NCI-H1092 treated with DMSO at 0.1 percent for 48 hours (cell line): ENCODE measurements at places on chromosomes 1 and 21.

GRCh38 chr1:211870156-211870555 lies 39.6 kb upstream of the LPGAT1 start:
- DNase-seq = no peak

- DNase-seq = no peak
Observed at GRCh38 chr1:52139817-52140540, 1.9 kb upstream of the ZFYVE9 start.

GRCh38 chr1:27489501-27489972 lies 430 bp downstream of the WASF2 start:
- peak; percentile 48 for DNase-seq

- no peak for DNase-seq
Observed at GRCh38 chr1:222240536-222241181, 307.2 kb downstream of the HHIPL2 start.

GRCh38 chr1:158020259-158020885 lies 26.9 kb downstream of the KIRREL1 start:
- DNase-seq = no peak

DNA sequence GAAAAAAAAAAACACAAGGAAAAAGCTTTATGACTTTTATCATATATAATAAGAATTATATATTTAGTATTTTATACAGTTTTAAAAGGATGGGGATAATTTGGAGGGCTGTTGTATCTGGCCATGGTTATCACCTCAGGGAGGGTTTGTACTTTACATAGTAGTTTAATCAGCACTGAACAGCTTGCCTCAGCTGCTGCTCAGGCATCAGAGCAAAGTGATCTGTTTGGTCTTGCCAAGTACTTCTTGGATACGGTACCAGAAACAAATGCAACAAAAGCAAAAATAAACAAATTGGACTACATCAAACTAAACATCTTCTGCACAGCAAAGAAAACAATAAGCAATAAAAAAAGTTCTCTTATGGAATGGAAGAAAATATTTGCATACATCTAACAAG lies 2.6 kb upstream of the SPTA1 start:
- DNase-seq = no peak

GRCh38 chr1:203597331-203598090 lies 29.1 kb upstream of the ATP2B4 start:
- DNase-seq = peak; percentile 57

DNA sequence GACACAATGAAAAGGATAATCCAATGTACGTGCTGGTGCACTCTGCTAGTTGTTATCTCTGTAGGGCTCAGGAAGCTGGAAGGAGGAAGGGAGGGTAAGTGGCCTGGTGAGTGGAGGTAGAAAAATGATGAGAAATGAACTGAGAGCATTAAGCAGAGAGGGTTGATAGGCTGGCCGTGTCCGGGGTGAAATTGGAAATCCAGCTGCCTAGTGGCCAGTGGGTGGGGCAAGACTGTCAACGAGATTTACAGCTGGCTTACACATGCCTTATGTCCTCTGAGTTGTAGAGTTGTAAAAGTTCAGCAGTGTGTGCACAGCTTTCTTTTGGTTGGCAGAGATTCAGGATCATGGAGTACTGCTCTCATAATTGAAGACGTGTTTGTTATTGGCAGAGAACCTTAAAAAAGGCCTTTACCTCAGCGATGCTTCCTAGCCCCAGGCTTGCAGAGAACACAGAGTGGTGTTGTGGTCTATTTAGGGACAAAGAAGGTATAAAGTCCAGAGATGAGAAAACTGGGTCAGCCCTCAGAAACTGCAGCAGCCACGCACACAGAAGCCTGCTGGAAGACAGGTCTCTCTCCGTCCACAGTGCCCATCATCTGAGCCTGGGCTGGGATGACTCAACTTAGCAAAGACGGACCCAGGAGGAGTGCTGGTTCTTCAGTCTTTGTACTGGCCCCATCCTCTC lies 132.4 kb downstream of the EDEM3 start:
- DNase-seq = peak; percentile 55

- DNase-seq = no peak
Observed at GRCh38 chr1:119372503-119373086, 4.0 kb downstream of the HAO2 start.

DNA sequence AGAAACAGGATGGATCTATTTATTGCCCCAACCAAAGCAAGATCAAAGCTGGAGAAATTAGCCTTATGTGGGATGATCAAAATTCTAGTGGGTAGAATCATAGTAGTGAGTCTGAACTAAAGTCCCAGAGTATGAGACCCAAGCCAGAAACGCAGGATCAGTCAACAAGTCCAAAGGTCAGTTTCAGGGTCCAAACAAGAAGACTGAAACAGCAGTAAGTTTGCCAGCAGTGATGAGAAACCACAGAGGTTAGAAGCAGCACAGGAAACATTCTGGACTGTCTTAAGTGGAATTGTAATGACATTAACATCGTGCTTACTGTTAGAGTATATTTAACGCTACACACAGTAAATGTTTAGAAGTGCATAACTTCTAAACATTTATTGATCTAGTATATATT lies 251.0 kb downstream of the LRRIQ3 start:
- DNase-seq = no peak

GRCh38 chr1:3275471-3276340 lies 178.8 kb upstream of the ARHGEF16 start:
- DNase-seq = no peak

DNA sequence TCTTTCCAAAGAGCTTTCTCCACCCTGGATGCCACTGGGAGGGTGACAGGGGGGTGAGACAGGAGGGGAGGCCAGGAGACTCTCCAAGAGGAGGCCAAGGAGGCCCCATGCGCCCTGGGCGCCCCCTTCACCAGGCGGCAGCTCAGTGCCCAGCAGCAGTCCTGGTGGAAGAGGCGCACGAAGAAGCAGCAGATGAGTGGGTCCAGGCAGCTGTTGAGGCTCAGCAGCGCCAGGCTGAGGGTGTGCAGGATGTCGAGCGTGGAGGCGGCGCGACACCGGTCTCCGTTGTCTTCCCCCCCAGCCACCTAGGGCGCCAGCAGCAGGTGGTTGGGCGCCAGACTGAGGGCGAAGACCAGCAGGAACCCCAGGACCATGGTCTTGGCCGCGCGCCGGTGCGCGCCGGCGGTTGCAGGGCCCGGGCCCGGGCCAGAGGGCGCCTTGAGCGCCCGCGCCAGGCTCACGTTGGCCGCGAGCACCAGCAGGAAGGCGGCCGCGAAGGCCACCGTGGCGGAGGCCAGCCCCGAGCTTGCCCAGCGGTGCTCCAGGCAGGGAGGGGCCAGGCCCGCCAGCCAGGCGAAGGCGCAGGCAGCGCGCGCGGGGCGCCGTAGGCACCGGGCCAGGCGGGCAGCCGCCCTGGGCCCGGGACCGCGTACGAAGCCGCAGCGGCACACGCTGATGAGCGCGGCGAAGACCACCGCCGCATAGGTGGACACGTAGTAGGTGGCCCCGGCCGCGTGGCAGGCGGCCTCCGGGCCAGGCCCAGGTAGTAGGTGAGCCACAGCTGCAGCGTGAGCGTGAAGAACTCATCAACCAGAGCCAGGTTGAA lies 8.6 kb downstream of the TMEM35B start:
- DNase-seq = no peak

GRCh38 chr21:40276001-40276400 lies 408.8 kb downstream of the PCP4 start:
- DNase-seq = no peak

- no peak for DNase-seq
Observed at GRCh38 chr1:214898161-214898560, 184.4 kb upstream of the KCNK2 start.

DNA sequence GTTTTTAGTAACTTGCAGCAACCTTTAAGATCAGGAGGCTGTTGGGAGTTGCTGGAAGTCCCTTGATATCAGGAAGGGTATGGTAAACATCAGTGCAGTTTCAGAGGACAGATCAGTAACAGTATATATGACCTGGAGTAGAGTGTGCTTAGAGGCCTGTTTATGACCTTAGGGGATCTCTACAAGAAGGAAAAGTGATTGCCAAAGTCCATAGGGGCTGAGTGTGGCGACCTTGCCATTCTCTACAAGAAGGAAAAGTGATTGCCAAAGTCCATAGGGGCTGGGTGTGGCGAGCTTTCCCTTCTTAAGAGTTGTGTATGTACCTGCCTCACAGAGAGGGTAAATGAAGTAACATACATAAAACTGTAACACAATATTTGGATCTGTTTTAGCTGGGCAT lies 28.5 kb upstream of the AXDND1 start:
- no peak for DNase-seq

DNA sequence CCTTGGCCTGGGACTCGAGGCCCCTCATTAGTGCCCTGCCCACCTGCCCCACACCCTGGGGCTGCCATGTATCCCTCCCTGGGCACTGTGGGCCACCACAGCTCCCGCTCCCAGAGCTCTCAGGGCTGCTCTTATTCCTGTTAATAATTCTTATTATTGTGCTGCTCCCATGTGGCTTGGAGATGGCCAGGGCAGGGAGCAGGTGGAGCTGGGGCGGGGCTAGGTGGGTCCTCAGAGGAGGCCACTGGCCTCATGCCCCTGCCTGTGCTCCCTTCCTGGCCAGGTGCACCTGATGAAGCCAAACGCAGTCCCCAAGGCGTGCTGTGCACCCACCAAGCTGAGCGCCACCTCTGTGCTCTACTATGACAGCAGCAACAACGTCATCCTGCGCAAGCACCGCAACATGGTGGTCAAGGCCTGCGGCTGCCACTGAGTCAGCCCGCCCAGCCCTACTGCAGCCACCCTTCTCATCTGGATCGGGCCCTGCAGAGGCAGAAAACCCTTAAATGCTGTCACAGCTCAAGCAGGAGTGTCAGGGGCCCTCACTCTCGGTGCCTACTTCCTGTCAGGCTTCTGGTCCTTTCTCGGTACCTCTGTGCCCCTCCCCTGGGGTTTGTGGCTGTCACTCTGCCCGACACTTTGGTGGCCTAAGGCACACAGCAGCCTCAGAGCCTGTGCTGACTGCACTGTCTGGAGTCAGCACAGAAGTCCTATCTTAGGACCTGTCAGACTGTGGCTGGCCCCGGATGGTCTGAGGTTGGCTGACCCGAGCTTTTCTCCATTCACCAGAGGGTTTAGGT lies 34.1 kb downstream of the BMP8A start:
- no peak for DNase-seq

- DNase-seq = no peak
Observed at GRCh38 chr1:39387452-39387851, 104.0 kb upstream of the BMP8A start.

GRCh38 chr1:3578906-3579305 lies 32.4 kb downstream of the MEGF6 start:
- no peak for DNase-seq

DNA sequence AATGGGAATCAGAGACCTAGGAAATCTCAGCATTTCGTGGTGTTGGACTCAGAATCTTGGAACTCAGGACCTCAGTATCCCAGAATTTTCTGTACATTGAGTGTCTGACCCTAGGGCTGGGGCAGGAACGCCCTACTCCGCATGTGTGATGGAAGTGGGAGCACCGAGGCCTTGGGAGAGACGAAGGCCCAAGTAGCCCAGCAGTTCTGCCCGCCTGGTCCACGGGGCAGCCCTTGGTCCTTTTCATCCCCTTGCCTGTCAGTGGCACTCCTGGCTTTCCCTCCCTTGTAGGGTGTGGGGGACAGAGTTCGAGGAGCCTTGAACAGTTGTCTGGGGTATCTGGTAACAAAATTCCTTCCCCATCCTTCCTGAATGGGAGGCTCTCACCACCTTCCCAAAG lies 10.2 kb downstream of the A3GALT2 start:
- DNase-seq = no peak

- DNase-seq = no peak
Observed at GRCh38 chr1:39819091-39819812, 30.6 kb upstream of the BMP8B start.

GRCh38 chr1:208100906-208101305 lies 143.3 kb downstream of the PLXNA2 start:
- peak; percentile 87 for DNase-seq

DNA sequence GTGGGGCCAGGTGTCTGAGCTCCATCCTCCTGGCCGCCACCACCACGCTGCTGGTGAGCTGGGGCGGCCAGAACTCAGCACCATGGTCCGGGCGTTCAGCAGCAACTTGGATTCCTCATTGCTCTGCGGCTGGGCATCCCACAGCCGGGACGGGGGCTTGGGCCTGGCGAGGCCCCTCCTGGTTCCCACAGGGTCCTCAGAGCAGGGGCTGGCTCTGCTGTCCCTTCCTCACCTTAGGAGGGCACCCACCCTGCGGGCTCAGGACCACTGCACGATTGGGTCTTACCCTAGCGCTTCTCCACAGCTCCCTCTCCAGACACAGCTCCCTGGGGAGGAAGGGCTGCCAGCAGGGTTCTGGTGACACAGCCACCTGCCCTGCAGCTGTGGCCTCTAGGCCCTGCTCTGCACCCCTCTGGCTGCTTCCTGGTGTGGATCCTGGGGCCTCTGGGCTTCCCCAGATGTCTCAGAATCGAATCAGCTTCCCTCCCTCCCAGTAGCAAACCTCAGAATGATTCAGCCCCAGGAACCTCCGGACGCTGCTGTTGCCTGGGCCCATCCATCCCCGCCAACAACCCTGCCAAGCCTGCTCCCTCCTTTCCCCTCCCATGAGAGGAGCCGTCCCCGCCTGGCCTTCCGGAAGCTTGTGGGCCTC lies 25.0 kb downstream of the CRYAA start:
- peak; percentile 29 for DNase-seq

DNA sequence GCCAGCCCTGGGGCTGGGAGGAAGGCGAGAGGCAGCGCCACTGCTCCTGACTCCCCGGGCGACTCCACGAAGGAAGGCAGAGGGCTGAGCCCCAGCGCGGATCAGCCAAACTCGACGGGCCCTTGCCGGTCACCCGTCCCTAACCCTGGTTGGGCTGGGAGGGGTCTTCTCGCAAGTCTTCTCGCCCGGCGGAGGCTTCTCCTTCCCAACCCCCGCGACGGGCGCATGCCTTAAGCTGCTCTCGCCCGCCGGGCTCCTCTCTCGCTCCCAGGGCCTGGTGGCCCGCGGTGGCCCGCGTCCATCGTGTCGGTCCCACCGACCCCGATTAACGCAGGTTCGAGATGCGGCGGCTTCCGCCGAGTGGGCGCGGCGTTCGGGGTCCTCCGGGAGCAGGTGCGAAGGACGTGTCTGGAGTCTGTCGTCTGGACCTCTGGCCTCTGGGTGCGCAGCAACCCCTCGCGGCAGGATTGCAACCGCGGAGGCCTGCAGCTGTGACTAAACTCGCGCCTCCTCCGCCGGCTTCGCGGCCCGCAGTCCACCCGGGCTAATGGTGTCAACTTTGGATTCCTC lies 29.0 kb upstream of the PPM1J start:
- peak; percentile 5 for DNase-seq

DNA sequence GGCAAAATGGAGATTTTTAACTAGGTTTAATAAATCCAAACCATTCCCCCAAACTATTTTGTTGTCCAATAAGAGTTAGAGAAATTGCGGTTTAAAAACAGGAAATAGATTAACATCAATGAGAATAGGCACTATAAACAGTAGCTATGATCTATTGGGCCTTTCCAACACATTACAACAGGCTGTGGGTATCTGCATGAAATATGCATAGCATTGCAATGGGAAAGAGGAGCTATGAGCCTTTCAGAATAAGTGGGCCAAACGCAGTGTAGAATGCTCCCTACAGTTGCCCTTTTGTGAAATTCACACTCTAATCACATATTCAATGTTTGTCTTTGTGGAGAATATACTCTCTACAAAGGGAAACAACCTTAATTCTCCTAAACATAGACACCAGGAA lies 305.5 kb upstream of the PRMT6 start:
- DNase-seq = no peak

GRCh38 chr1:98398092-98398491 lies 263.4 kb upstream of the SNX7 start:
- no peak for DNase-seq
